ENCODE measurements at places on chromosomes 3 and 15.

DNA sequence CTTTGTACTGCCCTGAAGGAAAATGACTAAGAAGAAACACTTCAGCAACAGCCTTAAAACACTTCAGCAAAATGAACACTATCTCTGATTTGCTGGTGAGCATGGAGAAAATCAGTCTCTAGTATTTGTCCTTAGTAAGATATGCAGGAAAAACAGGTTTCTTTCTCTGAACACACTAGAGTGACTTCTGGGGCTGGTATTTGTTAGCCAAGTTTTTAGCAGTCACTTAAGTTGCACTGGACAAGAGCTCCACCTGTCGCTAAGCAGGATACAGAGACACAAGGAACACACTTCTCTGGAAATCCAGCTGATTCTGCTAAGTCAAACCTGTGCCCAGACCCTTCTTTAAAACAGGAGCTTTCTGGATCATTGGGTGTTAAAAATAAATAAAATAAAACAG lies 65.3 kb downstream of the CHAC1 start:
- no peak for DNase-seq

DNA sequence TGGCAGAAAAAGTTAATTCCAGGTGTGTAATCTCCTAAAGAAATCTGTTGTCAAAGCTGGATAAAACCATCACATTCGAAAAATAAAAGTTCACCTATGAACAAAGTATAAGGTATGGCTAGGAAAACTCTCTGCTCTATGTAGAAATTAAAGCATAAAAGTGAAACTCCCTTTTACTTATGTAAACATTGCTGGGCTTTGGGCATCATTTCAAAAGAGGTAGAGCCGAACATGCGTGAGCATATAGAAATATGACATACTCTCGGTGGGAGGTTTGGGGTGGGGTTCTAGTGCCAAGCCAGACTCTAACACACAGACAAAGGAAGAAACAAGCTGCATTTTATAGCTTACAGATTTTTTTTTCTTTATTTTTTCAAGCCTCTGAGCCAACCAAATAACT lies 306.8 kb upstream of the ATP11B start:
- no peak for DNase-seq

DNA sequence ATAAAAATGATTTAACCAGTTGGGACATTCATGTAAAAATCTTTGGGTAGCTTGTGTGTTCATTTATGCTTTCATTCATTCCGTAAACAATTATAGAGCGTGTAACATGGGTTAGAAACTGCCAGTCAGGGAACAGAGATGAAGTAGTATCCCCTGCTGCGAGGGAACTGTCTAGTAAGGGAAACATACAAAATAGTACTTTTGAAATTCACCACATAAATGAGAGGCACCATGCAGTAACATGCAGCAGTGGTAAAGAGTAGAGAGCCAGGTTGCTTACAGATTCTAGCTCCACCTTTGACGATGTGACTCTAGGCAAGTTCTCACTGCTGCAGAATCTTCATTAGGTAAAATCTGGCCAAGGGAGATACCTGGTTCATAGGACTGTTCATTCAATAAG lies 938 bp downstream of the DZIP3 start:
- peak; percentile 12 for DNase-seq

DNA sequence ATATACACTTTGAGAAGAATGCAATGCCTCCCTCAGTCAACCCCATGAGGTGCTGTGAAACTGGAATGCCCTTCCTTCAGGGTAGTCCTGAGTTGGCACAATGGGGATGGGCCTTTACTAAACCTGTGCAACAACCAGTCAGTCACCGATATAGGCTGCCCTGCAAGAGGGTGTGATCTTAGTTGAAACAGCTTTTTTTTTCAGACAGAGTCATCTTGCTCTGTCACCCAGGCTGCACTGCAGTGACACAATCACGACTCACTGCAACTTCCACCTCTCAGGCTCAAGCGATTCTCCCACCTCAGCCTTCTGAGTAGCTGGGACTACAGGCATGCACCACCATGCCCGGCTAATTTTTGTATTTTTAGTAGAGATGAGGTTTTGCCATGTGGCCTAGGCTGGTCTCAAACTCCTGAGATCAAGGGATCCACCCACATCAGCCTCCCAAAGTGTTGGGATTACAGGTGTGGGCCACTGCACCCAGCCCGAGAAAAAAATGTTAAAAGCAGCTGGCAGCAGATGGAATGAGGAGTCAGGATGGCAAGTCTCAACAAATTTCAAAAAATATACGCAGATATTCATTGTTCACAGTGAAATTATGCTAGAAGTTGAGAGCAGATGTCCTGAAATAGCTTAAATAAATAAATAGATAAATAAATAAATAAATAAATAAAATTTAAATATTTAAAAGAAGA lies 31.8 kb downstream of the MYO5A start:
- peak; percentile 8 for DNase-seq

- DNase-seq, result peak; percentile 30
Measured at GRCh38 chr15:67762610-67763368, 62.5 kb upstream of the SKOR1 start.

DNA sequence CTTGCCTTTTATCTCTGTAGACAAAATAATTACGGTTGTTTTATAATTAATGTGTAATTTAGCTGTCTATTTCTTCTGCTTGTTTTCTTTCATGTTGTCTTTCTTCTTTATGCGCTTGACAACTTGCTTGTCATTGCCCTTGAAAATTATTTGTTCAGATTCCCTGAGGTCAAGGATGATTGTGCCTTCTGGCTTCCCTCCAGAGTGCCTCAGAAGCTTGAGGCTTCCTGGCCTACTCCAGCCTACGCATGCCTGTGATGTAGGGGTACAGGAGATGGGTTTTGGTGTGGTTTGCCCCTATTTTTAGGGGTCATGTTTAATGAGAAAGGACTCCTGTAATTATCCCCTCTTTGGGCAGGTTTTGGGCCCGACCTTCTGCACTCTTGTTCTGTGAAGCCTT lies 231.5 kb downstream of the SV2B start:
- DNase-seq, result no peak

DNA sequence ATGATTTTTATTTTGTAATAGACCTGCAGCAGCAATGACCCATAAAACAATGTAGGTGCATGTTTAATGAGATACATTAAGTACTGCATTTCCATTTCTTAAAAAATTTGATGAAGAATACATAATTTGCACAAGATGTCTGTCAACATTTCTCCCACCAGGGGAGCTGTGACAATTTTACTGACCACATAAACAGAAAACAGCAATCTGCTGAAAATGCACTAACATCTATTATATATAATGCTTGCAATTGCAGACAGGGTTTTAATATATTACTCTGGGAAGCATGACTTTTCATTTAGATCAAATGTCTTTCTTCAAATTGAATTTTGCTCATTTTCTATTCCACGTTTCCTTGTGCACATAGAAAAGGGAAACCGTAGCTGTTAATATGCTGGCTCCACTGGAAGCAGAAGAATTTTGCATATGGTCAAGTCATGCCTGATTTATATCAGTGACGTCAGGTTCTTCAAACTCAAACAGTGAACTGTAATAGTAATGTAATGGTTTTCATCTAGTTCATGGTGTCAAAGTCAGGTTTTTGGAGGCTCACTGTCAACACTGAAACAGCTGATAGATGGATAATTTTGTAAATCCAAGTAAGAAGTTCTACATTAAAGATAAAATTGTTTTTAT lies 79.8 kb upstream of the IGF1R start:
- DNase-seq, result no peak

- no peak for DNase-seq
Measured at GRCh38 chr3:46221391-46221790, 13.3 kb upstream of the CCR1 start.

DNA sequence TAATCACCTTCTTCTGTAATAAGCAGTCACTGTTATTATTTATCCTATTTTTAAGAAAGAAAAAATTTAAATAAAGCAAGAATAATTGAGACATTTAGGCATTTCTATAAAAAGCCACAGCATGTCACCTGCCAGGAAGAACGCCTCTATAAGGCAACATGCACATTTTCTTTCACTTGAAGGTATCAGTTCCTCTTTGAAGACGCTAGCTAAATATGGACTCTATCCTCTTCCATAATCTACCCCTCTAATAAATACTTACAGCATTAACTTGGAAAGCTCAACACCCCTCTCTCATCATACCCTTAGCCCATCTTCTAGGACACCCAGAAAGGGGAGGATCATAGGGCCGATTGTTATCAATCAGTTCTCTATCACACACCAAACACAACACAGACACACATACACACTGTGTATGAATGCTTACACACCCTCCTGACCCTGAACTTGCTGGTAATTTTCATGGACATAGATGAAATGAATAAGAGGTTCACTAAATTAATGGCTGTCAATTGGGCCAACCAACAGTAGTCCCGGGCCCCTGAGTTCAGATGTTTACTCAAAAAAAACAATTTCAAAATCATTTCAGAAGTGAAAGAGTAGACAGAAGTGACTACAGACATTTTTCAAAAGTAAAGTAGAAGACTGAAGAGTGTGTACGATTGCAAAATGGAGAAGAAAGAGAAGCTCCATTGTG lies 102.5 kb downstream of the ZMAT3 start:
- no peak for DNase-seq

Measured in NCI-H1694 treated with DMSO at 0.1 percent for 48 hours (cell line).